Mammary epithelial cell (primary cell): ENCODE measurements at places on chromosomes 4 and X.

DNA sequence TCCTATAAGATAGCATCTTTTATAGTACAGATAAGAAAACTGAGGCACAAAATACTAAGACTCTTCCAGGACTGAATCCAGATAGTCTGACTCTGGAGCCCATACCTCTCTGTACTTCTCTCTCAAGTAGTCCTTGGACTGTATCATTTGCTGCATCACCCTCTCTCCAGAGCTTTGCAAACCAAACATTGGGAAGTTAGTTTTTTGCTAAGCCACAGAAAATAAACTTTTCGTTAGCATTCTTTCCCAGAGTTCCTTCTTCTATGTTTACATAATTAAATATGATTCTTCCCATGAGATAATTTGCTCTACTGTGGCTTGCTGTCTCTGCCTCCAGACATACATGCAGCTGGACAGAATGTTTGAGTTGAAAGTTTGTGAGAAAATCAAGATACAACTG, 22.0 kb downstream of the PPEF2 start:
- DNase-seq, result no peak

- DNase-seq, result peak; percentile 64
These were observed 28.8 kb upstream of the PCSK1N start for GRCh38 chrX:48864210-48864609.

DNA sequence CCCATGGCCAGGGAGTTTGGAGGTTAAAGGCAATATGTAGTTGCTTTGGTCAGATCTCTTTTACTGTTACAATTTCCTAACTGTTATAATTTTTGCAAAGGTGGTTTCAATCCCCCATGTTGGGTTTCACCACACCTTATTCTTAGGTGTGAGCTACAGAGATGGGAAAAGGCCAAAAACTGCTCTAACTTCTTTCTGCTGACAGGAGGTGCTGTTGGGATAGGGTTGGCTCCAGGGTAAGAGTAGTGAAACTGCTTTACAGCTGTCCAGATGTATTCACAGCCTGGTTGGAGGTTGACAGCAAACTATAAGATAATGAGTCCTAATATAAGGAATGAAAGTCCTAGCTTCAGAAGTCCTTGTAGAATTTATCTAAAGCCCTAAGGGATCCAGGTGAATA, 181.3 kb upstream of the TEX13D start:
- DNase-seq, result no peak

DNA sequence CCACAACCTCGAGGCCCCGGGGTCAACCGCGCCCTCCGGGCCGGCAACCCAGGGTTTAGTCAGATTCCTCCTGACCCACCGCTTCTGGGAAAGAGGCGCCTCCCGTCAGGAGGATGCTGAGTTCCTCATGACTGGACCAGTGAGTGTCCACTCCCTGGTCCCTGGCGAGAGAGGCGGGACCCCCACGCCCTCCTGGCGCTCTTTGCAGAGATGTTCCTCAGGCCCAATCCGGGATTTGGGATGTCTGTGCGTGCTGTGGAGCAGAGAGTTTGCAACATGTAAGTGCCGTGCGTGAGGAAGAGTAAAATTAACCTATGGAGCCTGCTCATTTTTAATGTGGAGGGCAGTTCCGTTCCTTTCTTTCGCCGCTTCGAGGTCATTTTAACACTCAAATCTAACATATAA, 824 bp upstream of the UGDH start:
- DNase-seq, result no peak

DNA sequence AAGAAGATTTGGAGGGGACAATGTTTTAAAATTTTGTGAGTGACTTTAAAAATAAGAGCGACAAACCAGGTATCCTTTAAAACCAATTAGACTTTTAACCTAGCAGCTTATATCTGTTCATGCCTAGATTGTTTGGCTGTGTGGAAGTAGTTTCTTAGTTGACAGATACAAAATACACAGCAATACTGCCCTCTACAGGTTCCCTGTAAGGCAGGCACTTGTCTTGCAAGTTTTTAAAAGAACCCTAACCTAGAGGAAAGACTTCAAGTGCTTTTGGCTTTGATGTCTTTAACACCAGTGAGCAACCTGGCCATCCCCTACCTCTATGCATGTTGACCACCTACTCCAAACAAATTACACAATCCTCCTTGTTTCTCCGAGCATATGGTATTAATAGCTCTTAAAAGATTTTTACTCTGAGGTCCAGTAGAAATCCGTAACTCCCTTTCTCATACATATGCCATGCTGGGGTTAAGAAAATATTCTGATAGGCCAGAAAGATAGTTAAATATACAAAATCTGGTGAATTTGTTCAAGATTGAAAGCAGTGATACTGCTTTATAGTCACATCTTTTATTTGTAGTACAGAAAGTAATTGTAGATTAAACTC, 273.0 kb downstream of the ARHGAP24 start:
- DNase-seq, result peak; percentile 51

DNA sequence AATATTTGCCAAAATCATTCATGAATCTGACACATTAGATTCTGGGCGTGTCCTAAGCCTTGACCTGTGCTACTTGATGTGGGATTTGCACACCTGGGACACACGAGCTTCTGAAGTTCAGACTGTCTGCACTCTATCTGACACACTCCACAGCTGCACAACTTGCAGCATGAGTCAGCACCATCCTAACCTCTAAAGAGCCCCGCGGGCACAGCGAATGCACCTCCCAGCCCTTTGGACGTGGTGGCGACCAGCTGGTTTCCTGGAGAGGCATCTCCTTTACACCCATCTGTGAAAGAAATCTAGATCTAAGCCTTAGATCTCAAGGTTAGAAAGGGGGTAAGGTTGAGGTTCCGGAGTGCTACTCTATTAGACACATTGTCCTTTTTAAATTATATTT, 69.2 kb downstream of the SORBS2 start:
- peak; percentile 60 for DNase-seq

GRCh38 chrX:28582511-28582910, 4.7 kb upstream of the IL1RAPL1 start:
- DNase-seq, result no peak

- DNase-seq, result no peak
These were observed 29.1 kb downstream of the PPP2R2C start for GRCh38 chr4:6443035-6444023.

DNA sequence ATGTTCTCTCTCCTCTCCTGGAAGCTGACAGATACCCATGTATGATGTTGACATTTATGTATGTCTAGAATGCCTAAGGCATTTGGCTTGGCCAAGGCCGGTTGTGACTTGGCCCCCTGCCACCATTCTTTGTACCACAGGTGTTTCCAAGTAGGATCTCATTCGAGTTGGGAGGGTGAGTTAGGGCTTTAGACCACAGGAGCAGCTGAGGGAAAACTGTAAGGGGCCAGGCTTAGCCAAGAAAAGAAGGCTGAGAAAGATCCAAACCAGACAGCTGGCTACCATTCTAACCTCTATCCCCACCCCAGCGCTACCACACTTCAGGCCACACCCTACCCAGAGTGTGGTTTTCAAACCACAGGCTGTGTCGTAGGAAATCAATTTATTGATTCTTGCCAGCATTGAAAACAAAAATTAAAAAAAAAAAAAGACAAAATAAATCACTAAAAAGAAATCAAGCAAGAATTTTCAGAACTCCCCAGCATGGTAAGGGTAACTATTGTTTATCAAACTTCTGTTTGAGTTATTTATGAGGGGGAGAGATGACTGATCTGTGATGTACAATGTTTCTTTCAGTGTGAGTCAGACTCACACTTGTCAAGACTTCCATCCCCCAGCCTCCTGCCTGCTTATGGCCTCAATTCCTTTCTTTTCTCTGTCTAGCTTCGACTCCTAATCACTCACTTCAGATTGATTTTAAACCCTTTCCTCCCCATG, 9.9 kb downstream of the TMSB4X start:
- DNase-seq, result peak; percentile 97

DNA sequence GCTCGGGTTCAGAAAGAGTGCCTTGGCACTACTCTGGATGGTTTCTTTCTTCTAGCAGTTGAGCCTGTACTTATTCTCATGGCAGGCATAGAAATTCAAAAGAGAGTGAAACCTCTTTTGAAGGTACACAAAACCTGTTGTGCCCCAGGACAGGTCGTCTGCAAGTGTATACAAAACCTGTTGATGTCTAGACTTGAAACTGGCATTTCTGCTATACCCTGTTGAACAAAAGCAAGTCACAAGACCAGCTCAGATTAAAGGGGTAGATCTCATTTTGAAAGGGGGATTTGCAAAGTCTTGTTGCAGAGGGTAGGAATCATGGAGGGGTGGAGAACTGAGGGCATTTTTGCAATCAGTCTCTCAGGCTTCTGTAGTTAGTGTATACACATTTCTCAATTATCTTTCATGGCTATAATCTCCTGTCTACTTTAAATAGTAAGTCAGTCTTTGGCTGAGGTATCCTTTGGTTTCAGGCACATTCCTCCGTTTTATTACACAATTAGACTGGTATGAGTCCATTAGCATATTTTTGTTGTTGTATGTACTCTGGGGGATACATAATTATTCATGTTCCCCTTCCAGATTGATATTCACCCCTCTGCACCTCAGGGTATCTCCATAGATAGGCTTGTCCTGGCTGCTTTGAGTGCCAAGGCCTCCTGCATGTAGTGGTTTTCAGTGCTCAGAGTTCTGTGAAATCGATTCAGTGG, 251.4 kb downstream of the DTHD1 start:
- DNase-seq, result no peak

DNA sequence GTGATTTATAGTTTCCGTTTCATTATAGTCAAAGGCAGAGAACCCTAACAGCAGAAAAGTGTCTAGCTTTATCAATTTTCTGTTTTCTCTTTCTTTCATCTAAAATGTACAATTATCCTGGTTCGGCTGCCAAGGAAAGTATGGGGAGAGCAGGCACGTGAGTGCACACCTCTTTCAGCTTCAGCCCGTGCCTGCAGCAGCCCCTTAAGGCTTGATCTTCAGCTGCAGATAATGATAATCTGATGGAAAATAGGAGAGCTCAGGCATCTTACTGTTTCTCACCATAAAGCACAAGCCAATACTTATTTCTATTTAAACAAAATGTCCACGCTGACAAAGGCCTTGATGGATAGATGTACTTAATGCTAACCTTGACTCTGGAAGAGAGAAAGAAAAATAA, 334.4 kb downstream of the UNC5C start:
- no peak for DNase-seq

- no peak for DNase-seq
These were observed 38.7 kb downstream of the GABRA4 start for GRCh38 chr4:46954643-46955042.

DNA sequence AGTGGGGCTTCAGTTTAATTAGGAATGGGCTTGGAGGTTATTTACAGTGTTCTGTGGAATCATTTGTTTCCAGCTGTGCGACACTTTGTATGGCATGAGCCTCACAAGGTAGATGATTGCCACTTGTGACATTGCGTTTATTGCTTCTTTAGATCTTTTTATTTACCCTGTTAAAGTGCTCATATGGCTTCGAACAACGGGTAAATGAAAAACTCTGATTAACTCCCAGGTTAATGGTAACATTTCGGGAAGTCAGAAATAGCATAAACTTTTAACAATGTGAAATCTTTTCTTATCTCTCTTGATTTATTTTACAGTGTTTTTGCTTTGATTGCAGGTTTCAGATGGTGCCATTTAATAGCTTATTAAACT, 494.3 kb downstream of the IDS start:
- no peak for DNase-seq

DNA sequence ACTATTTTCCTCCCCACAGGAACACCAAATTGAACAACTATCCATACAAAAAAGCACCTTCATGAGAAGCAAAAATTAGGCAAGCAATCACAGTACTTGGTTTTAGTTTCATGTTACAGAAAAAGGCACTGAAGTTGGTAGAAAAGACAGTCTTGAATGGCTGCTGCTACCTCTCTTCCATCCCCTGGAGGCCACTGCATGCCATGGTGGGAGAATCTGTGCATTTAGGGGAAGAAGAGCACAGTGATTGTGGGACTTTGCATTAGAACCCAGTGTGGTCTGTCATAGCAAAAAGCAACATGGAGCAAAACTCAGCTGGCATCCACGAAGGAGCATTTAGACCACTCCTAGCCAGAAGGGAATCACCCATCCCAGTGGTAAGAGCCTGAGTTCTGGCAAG, 941.9 kb downstream of the PCDH18 start:
- DNase-seq, result no peak

DNA sequence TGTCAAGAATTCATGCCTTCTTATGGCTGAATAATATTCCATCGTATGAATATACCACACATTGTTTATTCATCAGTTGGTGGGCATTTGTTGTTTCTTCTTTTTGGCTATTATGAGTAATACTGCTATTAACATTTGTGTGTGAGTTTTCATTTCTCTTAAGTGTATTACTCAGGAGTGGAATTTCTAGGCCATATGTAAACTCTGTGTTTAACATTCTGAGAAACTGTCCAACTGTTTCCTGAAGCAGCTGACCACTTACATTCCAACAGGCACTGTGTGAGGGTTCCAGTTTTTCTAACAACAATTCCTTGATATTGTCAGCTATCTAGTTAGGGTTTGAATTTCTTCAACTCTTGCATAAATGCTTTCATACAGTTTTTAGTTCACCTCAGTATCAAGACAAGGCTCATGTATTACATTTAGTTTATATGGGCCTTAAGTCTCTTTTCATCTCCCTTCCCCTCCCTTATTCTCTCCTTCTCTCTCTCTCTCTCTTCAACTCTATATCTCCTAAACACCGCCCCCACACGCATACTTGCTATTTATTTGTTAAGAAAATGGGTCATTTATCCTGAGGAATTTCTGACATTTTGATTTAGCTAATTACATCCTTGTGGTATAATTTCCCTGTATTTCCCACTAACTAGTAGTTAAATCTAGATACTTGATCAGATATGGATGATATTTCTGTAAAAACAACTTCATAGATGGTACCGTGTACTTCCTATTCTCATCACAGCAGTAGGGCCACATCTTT, 77.4 kb downstream of the WDR19 start:
- DNase-seq, result no peak
